Stimulated activated CD4-positive, alpha-beta T cell treated with anti-CD3 and anti-CD28 coated beads, TNF-alpha, amount 100 ng/mL, for 1 hour (primary cell): ENCODE measurements at places on chromosomes 3 and 15.

- no peak for DNase-seq
These were observed 14.1 kb downstream of the KLF15 start for GRCh38 chr3:126342991-126343648.

DNA sequence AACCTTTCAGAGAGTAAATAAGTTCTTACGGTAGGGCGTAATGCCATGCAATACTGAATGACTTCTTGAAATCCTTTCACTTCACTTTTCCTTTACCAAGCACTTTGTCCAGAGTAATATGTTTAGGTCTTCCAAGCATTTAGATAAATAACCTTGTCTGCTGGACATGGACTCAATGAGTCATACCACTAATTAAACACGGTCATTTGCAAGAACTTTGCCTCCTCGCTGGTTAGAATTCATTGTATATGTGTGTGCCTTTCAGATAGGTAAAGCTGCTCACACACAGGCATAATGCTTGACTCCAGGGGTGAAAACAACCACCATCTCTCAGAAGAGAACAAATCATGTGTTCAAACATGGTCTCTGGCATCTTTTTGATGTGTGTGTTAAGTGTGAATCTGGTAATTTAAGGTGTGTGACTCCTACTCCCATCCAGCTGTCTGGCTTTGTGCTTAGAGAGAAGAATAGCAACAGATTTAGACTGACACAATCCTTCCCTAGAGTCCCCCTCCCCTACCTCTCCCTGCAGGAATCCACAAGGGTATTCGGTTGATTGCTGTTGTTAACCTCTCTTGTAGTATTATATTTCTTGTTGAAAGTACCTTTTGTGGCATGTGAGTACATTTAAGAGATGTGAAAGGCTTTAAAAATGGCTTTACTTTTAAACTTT lies 419.0 kb downstream of the CNTN4 start:
- no peak for DNase-seq

GRCh38 chr15:34724481-34724880 lies 30.3 kb downstream of the GJD2 start:
- DNase-seq, result no peak

DNA sequence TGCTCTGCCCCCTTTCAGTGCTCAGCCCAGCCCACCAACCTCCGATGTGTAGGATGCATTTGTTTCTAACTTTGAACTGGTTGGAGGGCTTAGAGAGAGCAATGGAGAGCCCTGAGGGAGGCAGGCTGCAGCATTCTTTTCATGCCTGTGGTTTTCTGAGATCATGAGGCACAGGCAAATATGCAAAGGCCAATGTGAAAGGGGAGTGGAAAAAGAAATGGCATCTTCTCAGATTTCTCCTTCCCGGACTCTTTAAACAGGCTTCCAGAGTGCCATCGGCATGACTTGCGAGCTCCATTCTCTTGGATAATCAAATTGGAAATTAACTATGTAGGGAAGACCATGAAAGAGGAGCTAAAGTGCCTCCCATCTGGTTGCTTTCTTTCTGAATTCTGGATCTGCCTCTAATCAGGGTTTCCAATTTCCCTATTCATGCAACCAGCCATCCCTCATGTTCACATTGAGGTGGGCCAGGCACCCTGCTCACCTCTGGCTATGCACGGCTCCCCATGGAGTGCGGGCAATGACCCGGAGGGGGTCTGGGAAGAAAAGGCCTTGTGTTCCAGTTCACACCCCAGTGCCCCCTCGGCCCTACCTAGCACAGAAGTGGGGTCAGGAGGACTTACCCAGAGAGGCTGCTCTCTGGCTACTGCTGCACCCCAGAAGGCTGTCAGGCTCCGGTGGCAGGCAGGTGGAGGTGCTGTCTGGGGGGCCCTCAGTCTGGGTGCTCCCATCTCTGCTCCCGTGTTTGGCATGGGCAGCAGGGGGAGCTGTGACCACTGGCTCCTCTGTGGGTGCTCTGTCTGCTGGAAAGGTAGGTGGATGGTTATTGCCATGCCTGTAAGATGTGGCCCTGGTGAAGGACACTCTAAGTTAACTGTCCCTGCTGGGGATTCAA lies 16.1 kb downstream of the AMOTL2 start:
- DNase-seq, result no peak

- no peak for DNase-seq
These were observed 498.1 kb upstream of the TPRG1 start for GRCh38 chr3:188673646-188674186.

- no peak for DNase-seq
These were observed 82.7 kb downstream of the TLE3 start for GRCh38 chr15:70014860-70015490.

GRCh38 chr3:24286405-24286804 lies 208.2 kb downstream of the THRB start:
- DNase-seq, result no peak

- DNase-seq, result no peak
These were observed 98.9 kb upstream of the CLSTN2 start for GRCh38 chr3:139835830-139836683.

GRCh38 chr3:27623085-27623753 lies 98.9 kb downstream of the EOMES start:
- DNase-seq, result no peak

- no peak for DNase-seq
These were observed 92.4 kb downstream of the GHSR start for GRCh38 chr3:172355836-172356235.

- DNase-seq, result no peak
These were observed 651.2 kb upstream of the KCNMB2 start for GRCh38 chr3:177885063-177885462.

- no peak for DNase-seq
These were observed 484.2 kb downstream of the MECOM start for GRCh38 chr3:169179321-169179720.

- DNase-seq, result no peak
These were observed 900 bp upstream of the GNB4 start for GRCh38 chr3:179452176-179452564.
